ENCODE measurements at places on chromosomes 2 and 18.

- ATAC-seq: no peak
Measured at GRCh38 chr2:240795916-240796510, 24.0 kb downstream of the KIF1A start.

GRCh38 chr2:186327251-186327868, 158.7 kb upstream of the ZC3H15 start:
- ATAC-seq: no peak

DNA sequence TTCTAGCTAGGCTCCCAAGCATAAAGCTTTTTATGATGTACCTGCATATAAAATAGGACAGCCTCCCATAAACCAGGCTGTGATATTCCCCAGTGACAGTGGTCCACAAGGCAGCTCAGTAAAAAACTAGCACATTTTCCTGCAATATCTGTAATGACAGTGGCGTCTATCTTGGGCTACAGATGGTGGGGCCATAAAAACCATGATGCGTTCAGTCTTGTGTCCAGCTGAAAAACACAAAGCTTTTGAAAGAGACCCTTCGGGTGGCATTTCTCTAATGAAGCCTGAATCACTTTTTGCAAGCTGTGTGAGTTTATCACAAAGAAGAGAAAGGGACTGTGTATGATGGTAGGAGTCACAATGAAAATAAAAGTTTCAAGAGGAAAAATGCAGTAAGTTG, 183.5 kb downstream of the DSC3 start:
- no peak for ATAC-seq

GRCh38 chr2:214382229-214382628, 28.6 kb upstream of the VWC2L start:
- no peak for ATAC-seq

DNA sequence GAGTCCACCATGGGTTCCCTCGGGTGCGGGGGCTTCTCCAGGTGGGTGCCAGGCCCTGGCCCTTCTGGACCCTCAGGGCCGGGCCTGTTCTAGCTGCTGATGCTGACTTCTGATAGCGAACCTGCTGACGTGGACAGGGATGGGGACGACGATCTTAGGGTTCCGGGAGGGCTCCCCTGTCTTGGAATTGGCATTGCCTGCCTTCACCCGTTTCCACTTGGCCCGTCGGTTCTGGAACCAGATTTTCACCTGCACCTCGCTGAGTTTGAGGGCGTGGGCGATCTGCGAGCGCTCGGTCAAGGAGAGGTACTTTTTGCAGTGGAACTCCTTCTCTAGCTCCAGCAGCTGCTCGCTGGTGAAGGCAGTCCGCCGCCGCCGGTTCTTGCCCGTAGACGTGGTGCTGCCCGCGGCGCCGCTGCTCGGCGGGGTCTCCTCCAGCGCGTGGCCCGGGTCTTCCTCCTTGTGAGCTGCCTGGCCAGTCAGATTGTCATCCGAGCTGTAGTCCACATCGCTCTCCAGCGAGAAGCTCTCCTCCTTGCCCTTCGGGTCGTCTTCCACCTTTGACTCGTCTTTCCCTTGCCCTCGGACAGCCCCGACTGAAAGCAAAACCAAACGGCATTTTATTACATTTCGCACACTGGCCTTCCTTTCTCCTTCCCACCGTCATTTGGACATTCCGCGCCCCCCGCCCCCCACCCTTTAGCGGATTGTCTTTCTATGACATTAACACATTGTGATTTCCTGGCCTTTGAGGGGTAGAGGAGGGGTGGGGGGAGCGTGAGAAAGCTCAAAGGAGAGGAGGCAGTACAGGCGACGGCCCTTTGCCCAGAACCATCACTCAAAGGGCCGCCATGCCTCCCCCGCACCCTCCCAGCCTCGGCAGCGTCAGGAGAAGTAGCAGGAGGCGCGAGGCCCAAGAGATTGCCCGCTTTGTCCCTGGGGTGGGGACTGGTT, 2.1 kb downstream of the GBX2 start:
- peak; percentile 18 for ATAC-seq

GRCh38 chr2:54773838-54774237, 50.4 kb downstream of the EML6 start:
- no peak for ATAC-seq

DNA sequence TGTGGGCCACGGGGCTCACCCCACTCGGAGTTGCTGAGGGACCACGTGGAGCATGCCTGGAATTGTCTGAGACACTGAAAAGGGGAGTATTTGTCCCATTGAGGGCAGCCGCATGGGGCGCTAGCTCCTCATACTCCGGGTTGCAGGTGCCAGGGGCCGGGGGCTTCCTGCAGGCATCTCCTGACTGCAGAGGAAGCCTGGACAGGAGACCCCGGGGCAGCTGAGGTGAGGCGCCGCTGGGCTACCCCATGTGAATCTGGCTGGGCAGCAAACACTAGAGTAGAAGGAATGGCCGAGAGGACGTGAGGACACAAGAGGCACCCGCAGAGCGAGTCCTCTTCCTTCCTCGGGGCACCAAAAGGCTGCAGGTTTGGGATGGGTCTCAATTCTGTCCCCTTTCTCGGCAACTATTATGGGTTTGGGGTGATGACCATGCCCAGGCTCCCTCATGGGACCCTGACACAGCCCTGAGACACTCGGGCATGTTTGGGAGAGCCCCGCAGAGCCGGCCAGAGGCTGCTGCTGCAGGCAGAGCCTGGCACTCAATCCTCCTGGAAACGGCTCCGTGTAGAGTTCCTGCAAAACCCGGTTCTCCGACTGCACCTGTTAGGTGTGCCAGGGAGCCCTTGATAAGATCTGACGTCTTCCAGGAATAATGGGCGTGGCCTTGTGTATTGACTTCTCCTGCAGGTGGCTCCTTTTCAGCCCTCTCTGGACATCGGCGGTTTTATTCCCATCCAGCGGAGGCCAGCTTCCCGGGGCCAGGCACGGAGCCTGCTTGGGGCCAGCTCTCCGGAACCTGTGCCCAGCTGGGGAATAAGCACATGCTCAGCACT, 77.0 kb downstream of the CTIF start:
- ATAC-seq: no peak

- ATAC-seq: peak; percentile 51
Measured at GRCh38 chr2:30655660-30656059, 151.6 kb downstream of the CAPN13 start.

DNA sequence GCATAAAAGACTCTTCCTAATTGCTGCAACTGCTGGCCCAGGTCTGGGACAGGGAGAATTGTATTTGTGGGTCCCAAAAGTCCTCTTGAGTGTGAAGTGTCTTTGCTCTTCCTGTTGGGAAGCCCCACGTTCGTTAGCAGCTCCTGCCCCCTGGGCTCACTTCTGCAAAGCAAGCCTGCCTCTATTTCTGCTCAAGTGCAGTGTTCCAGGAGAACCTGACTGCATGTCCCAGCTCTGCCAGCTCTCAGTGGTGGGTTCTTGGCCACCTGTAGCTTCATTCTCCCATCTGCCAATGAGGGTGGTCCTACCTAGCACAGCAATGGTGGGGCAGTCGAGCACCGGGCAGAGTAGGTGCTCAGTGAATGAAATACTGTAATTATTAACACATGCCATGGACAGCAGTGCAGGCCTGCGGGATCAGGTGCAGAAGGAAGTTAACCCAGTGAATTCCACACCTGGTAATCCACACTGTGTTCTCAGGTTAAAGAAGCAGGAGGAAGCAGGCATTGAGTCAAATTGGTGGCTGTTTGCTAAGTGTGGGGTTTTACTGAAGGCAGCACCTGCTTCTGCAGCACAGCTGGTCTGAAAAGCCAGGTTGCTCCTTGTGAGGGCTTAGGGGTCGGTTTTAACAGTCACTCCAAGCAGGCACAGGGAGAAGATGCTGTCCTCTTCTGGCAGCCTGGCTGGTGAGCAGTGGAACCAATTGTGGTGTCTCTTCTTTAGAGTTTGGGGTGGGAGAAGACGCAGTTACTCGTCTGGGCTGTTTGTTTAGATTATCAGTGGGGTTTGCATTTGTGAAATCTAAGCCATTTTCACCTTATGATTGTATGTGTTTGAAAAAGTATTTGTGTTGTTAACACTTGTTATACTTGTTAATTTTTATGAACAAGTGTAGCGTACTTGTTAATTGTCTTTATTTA, 54.3 kb downstream of the DGKD start:
- no peak for ATAC-seq

GRCh38 chr18:76757925-76758324, 64.4 kb upstream of the ZNF236 start:
- no peak for ATAC-seq

DNA sequence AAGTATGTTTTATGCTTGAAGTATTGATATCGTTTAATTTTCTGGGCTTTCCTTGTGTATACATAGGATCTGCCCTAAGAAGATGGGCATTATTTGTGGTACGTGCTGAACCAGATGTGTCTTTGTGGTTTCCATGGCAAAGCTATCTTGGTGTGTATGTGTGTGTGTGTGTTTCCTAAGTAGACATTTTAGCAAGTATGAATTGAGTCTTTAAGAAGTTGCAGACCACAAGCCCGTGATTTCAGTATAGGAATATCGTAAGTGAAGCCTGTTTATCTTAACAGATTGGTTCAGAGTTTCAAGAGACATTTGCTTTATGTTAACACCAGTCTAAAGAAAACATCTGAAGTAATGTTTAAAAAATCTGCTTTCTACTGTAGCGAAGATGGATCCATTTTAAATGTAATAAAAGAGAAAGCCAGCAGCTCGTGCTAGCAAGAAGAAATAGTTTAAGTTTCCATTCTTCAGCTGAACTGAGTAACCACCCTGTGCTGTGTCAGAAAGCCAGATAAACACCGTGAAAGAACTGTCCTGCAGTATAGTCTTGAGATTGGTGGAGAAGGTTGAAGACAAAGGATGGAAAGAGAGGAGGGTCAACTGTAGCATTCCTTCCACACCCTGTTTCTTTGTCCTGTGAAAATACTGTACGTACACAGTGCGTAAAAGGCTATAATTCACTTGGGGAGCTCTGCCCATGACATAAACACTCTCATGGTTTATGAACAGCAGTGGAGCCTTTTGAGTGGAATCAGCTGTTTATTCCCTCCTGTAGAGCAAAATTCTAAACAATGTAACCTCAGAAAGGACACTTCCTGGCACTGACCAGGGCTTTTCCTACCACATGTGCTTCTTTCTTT, 91.9 kb upstream of the FOSL2 start:
- no peak for ATAC-seq

GRCh38 chr2:794554-795241, 117.5 kb upstream of the TMEM18 start:
- no peak for ATAC-seq

- ATAC-seq: no peak
Measured at GRCh38 chr2:230849633-230850357, 14.9 kb upstream of the ITM2C start.

- ATAC-seq: no peak
Measured at GRCh38 chr18:39799006-39799405, 2156.0 kb upstream of the PIK3C3 start.

GRCh38 chr2:11517906-11518305, 15.9 kb upstream of the GREB1 start:
- no peak for ATAC-seq

DNA sequence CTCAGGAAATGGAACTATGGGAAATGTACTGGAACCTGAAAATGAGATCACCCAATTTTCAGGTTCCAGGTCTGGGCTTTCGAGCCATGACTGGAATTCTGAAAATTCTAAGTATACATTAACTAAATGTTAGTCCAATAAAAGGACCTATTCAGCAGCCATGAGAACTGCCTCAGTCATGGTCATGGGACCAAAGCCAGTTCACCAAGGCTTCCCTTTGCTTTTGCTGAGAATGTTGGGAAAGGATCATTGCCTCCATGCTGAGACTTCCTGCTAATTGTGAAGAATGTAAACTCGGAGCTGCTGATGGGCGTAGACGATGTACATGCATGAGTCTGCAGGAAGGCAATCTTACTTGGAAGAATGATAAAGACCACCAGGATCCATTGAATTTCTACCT, 624.4 kb upstream of the SOX11 start:
- ATAC-seq: no peak

DNA sequence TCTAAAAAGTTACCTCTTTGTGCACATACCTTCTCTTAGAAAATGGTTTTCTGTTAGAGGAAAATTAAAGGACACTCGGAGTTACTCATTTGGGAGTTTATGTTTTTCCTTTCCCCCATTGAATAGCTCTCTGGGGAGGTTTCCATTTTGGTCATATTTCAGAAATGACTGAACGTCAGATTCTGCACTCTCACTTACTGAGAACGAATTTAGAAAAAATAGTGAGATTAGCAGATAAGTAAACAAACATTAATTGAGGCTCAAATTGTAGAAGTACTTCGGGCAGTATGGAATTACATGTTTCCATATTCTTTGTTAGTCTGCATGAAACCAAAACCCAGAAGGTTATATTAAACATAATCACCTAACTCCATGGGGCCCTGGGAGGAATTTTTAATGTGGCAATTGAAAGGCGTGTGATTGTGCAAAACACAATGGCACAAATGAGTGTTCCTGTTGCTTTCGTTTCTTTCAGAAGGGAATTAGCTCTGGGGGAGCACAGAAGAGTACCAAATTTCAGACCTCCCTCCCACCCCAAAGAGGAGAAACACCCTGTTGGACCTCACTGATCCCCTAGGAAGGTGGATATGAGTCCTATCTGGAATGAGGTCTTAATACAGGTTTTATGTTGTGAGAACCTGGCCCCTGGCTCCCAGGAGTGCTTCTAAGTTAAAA, 212.3 kb downstream of the BCL2 start:
- ATAC-seq: no peak

GRCh38 chr2:120763508-120763907, 27.8 kb downstream of the GLI2 start:
- ATAC-seq: no peak

- ATAC-seq: peak; percentile 34
Measured at GRCh38 chr2:15300624-15301573, 260.2 kb downstream of the NBAS start.

DNA sequence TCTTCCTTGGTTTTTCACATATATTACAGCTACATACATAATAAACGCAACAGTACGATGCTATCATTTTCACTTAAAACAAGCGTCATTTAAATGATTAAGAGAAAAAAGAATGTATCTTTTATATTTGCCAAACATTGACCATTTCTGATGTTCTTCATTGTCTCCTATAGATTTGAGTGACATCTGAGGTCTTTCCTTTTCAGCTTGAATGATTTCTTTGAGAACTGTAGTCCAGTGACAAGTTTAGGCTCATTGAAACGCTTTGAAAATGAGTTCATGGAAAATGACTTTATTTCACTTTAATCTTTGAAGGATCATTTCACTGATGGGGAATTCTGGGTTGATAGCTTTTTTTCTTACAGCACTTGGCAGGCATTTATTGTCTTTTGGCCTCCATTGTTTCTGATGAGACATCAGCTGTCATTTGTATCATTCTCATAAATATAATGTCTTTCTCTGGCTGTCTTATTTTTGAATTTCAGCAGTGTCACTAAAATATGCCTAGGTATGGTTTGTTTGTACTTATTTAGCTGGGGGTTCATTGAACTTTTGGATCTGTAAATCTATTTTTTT, 10.9 kb downstream of the TGIF1 start:
- ATAC-seq: no peak

Data from SK-N-SH treated with all-trans-retinoic acid at 6 μM for 48 hours (cell line).